ENCODE measurements at places on chromosomes 1 and 21. TPM values are rescaled to one million over a fixed set of nuclear protein-coding genes. Genes with fewer than 3 reads are reported as not detected.

The GUCA2A gene
- total RNA-seq, result not detected

The NLRP3 gene
- 0.56 TPM for total RNA-seq

The MPC2 gene
- 221 TPM for total RNA-seq

The E2F2 gene
- total RNA-seq, result 0.35 TPM

The BRDT gene
- not detected for total RNA-seq

The TMEM53 gene
- 8.1 TPM for total RNA-seq

The OR2L8 gene
- total RNA-seq, result not detected

The OR2L5 gene
- not detected for total RNA-seq
